ENCODE measurements at places on chromosomes 6 and 20.

- DNase-seq: peak; percentile 46
These were observed 8.8 kb downstream of the DUSP15 start for GRCh38 chr20:31861385-31862156.

- no peak for DNase-seq
These were observed 428.8 kb upstream of the ARID1B start for GRCh38 chr6:156348424-156348823.

DNA sequence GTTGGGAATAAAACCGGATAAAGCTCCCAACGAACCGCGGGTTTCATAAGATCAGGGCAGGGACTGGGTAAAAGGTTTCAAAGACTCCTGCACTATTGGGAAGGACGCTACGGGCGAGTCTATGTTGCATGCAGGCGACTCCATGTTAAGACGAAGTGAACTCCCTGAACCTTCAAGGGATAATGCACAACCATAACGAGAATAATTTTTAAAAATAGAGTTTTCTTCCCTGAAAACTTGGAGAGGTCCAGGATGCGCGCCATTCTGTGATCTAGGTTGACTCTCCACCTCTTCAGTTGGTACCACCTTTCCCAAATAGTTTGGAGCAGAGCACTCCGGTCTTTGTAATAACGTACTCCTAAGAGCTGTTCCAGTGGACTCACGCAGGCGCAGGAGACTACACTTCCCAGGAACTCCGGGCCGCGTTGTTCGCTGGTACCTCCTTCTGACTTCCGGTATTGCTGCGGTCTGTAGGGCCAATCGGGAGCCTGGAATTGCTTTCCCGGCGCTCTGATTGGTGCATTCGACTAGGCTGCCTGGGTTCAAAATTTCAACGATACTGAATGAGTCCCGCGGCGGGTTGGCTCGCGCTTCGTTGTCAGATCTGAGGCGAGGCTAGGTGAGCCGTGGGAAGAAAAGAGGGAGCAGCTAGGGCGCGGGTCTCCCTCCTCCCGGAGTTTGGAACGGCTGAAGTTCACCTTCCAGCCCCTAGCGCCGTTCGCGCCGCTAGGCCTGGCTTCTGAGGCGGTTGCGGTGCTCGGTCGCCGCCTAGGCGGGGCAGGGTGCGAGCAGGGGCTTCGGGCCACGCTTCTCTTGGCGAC lies at the start of gene TPX2:
TSS of gene TPX2 (plus strand) at position 562 of the 821 bp plus-strand sequence. CDS start 18,187 bp downstream, outside the sequence.
- peak; percentile 68 for DNase-seq

DNA sequence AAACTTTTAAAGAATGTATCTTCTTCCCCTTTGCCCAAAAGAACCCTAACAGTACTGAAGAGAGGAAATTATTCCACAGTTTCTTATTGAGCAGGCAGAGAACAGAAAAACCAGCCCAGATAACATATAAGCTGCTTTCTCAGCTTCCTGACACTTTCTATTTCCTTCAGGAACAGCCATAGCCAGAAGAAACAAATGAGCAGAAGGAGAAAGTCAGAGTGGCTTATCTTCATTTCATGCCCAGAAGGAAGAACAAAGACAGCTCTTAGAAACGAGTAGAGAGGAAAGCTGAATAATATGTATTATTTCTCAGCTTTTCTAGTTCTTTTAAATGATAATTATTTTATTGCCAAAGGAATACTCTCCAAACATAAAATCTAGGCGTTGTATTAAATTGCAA lies 793.7 kb downstream of the GRIK2 start:
- DNase-seq: no peak

DNA sequence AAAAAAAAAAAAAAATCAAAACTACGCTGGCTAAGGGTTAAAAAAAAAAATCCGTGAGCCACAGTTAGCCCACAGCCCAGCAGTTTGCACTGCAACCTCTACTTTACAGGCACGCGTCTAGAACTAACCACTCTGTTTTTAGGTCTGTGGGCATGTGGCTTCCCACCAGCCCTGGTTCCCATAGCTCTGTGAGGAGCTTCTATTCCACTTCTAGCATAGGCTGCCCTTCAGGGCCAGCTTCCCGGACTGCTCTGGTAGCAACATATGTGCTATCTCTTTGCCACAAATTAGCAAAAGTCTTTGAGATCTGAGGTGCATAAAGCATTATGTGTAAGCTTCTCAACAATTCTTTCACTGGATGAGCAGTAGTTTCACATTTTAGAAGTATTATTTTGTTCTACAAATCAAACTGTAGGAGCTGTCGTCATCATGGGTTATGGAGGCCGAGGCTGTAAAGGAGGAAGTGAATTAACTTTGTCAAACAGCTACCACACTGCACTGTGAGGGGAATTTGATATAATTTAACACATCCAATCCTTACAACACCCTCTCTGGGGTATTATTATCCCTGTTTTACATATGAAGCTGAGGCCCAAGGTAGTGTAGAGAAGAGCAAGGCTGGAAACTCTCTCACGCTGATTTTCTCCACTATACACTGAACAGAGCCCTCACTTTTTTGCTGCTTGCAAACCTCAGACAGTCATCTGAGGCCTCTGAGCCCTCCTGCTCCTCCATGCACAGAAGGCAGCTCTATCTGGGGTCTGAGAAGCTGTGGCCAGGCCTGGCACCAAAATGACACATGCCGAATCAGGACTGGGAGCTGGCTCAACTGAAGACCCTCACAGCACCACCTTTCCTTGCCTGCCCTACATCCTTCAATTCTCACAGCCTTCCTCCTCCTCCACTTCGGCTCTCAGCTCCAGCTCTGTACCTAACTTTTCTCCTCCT lies 35.4 kb downstream of the MAN1A1 start:
- DNase-seq: no peak

DNA sequence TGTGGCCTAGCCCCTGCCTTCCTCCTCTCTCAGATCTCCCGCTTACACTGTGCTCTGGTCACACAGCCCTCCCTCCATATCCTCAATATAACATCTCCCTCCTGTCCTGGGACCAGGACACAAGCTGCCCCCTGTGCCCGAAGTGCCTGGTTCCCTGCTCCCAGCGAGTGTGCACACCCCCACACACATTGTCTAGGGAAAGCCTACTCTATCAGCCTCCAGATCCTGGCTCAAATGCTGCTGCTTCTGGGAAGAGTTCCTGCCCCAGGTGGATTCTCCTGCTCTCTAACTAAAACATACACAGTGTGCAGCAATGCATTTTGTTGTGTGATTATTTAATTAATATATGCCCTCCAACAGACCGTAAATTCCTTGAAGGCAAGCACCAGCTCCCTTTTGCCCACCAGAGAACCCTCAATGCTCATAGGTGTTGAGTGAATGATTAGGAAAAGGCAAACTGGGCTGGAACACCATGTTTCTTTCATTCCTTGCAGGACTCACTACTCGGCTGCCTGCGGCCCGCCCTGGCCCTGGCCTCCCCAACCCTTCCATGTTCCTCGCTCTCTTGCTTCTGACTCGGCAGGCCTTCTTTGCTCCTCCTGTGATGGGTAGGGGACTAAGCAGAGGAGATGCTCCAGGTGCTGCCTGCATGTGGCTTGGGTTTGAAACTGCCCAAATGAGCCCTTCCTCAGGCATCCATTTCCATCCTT lies 194.6 kb downstream of the ZDHHC14 start:
- no peak for DNase-seq

DNA sequence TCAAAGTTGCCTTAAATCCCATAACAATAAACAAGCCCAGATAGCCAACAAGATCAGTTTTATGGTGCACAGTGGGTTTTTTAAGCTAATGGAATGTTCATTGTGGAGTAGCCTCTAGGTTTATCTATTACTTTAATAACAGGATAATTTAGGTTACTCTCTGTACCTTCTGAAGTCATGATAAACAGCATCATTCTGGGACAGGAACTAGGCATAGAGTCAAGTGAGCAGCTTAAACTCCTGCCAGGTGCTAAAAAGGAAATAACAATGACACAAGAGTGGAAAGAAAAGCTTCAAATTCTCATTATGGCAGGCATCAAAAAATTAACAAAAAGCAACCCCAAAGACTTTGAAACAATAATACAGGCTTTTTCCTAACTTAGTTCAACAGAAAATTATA lies 228.8 kb downstream of the HACE1 start:
- DNase-seq: no peak

- no peak for DNase-seq
These were observed 132.7 kb upstream of the SLC22A16 start for GRCh38 chr6:110609101-110609500.

DNA sequence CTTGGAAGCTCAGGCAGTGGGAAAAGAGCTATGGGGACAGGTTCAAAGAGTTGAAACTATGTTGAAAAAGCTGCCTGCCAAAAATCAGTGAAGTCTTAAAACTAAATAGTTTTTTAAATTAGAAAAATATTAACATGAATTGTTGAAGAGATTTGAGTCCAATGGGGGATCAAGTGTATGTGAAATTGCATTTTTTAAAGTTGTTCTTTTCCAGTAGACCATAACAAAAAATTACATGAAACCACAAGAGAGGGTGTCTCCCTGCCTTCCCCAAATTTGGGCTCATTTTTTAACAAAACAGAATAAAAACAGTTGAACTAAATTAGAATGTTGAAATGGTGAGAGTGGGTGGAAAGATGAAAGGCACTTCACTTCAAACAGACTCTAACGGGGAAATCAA lies 31.5 kb upstream of the COL10A1 start:
- no peak for DNase-seq

DNA sequence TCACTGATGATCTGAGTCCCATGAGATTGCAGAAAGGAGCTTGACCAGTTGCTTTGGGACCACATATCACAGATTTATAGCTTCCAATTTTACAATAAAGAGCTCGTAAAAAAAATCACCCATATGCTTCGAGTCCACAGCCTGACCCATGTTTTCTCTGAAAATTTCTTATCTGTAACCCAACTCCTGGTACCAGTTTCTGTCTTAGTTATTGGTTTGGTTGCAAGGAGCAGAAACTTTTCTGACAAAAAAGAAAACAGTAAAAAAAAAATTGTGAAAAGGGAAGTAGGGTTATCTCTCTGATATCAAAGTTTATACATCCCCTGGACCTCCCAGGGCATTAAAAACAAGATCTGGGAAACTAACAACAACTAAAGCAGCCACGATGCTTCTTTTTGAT lies 30.8 kb upstream of the BPIFA2 start:
- DNase-seq: no peak

GRCh38 chr6:156890627-156891314 lies 113.6 kb downstream of the ARID1B start:
- DNase-seq: no peak

DNA sequence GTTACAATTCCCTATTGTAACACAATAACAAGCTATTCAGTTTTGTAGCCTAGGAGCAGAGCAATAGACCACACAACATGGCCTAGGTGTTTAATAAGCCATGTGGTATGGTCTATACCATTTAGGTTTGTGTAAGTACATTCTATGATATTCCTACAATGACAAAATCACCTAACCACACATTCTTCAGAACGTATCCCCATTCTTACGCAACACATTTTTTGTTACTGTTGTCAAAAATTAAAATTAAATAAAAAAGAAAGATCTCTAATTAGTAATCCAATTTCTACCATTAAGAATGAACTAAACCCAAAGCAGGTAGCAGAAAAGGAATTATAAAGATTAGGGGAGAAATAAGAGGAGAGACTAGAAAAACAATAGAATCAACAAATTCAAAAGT lies 44.0 kb downstream of the RANBP9 start:
- DNase-seq: no peak

DNA sequence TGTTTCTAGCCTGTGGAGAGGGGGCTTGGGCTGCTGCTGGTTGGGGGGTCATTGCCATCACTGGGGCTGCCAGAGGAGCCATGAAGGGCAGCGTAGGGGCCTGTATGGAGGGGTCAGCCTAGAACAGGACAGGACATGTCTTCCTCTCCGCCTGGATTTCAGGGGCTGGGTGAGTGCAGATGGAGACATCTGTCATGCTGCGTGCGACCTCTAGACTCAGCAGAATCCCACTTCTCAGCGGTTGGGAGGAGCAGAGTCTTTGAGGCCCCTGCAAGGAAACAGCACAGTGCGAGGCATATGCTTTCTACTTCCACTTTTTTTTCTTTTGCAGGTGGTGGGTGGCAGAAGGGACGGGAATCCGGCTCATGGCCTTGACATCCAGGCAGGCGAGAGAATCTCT lies 67.9 kb downstream of the EZR start:
- DNase-seq: no peak

GRCh38 chr6:85343428-85343827 lies 106.5 kb upstream of the NT5E start:
- DNase-seq: no peak

- no peak for DNase-seq
These were observed 180.7 kb downstream of the BTBD3 start for GRCh38 chr20:12098421-12098820.

- no peak for DNase-seq
These were observed 16.9 kb downstream of the TDRD6 start for GRCh38 chr6:46704562-46704961.

DNA sequence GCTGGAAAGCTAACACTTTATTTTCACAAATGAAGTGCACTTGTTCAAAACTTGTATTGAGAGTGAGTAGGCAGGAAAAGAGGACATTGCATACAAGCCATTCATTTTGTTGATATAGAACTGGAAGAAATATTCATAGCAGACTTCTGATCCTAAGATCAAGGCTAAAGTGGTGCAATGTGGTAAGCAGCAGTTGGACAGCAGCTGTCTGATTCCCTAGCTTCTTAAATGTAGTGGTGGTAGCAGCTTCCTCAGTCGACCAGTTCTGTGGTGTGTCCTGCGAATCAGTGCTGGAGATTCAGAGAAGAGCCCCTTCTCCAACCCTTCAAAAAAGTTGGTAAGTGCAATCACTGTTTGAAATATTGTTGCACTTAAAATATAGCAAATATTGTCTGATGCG lies 281.7 kb upstream of the GJE1 start:
- DNase-seq: no peak

DNA sequence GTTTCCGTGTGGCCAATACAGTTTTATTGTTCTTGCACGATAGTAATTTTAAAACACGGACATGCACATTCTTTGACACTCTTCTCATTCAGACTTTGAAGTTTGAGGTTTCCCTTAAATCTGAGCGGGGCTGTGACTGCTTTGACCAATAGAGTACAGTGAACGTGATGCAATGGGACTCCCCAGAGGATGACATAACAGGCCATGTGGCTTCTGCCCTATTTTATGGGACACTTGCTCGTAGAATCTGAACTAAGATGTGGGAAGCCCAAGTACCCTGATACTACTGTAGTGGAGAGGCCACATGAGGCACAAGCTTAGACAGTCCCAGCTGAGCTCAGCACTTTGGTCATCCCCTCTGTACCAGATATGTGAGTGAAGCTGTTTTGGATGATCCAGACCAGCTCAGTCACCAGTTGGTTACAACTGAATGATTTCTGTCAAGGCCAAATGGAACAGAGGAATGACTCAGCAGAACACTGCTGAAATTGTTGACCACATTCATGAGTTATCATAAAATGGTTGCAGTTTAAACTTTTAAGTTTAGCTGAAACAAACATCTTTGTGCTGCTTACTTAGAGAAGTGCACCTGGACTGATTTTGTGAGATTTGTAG lies 279.4 kb downstream of the RFPL4B start:
- DNase-seq: no peak

- DNase-seq: no peak
These were observed 26.4 kb downstream of the KIF6 start for GRCh38 chr6:39698789-39699188.

GRCh38 chr6:84249724-84250123 lies 22.3 kb upstream of the CEP162 start:
- no peak for DNase-seq
